Common myeloid progenitor, CD34-positive (primary cell): ENCODE measurements at places on chromosomes 1 and 21.
A peak's percentile ranks its signal among the peaks of the same experiment; 100 is the strongest.

GRCh38 chr1:232247669-232248068, 382.3 kb downstream of the SIPA1L2 start:
- no peak for DNase-seq

DNA sequence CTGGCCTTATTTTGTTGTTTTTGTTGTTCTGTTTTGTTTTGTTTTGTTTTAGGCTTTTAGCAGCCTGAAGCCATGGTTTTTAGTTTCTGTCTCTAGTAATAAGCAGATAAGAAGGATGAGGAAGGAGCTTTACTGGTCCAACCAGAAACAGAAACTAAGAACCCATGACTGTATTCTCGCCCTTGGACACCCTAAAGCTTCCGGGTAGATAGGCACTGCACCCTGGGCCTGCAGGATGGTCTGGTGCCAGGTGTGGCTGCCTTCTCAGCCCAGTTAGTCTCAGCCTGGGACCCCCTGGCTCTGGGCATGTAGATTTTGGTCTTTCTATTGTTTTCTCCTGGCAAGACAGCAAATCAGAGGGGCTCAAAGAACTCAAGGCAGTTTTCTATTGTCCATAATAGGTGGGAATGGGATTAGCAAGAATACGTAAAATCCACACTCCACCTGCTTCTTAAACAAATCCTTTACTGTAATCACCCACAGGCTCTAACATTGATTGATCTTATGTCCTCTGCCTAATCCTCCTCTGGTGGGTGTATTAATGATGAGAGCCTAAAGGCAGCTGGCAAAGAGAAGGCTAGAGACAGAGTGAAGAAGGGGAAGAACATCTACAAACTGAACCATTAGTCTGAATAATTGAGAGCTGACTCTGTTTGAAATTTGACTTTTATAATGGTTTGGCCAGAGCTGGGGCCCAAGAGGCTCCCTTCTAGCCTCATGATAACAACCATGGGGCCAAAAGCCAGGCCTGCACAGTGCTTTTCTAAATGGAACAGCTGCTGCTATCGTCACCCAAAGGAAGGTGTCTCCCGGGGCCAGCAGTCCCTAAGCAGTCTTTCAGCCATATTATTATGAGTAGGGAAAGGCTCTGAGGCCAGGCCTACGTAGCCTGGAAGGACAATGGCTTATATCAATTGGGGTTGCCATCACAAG, 106.8 kb upstream of the ATP1A1 start:
- DNase-seq = no peak

- no peak for DNase-seq
These were observed 39.0 kb upstream of the SAMSN1 start for GRCh38 chr21:14585122-14585521.

DNA sequence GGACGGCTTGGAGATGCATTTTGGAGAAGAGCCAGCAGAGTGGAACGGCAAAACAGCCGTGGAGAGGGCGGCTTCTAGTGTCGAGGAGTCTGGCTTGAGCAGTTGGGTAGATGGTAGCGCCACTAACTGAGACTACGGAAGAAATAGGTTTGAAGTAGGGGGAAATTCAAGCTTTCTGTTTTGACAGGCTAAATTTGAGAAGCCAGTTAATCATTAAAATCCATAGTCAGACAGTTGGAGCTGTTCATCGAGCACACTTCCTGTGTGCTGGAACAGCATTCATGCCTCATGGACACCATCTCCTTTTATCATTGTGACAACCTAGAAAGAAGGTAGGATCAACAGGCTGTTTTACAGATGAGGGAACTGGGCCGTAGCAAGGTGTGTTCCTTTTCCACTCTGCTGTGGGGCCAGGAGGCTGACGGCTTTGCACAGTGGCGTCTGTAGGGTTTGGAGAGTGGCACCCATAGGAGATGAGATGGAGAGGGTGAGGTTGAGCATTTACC, 3.4 kb upstream of the PKLR start:
- no peak for DNase-seq

DNA sequence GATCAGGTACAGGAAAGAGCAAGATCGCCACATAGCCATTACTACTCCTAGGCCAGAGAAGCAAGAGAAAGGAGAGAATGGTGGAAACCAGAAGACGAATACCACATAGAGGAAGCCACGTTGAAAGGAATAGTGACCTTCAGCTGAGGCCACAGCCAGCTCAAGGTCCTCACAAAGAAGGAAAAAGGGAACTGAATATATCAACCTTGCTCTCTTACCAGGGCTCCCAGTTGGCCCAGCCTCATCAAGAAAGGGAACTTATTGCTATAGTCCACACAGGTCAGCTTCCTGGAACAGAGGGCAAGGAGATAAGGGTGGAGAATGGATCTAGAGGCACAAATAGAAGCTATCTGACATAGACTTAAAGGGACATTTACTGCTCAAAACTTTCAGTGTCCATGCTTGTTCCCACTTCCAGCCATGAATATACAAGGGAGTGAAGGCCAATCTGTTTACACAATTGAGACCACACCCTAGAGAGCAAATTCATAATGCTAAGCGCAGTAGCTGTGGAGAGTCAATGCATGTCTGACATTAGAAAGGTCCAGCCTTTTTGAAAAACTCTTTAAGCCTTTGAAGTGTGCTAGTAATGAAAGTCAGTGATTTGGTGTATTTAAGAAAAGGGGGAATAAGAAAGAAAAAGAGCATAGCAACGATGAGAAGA, 120.7 kb upstream of the ZC3H11B start:
- no peak for DNase-seq

DNA sequence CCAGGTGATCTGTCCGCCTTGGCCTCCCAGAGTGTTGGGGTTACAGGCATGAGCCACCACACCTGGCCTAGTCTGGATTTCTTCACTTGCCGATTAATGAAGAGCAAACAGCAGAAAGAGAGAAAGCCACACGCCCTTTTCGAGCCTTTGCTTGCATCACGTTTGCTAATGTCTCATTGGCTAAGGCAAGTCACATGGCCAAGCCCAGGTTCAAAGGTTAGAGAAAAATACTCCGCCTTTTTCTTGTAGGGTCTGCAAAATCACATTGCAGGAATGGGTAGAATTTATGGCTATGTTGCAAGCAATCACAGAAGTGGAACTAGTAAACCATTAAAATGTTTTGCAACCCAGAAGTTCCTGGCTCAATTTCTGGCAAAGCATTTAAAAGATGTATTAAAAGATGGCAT, 26.8 kb upstream of the BACH1 start:
- no peak for DNase-seq

GRCh38 chr1:44318097-44319088, 36.7 kb downstream of the ERI3 start:
- peak; percentile 56 for DNase-seq

- DNase-seq = no peak
These were observed 1.9 kb downstream of the KRTAP10-5 start for GRCh38 chr21:44578371-44579055.

GRCh38 chr1:214270097-214270650, 10.8 kb upstream of the SMYD2 start:
- no peak for DNase-seq

DNA sequence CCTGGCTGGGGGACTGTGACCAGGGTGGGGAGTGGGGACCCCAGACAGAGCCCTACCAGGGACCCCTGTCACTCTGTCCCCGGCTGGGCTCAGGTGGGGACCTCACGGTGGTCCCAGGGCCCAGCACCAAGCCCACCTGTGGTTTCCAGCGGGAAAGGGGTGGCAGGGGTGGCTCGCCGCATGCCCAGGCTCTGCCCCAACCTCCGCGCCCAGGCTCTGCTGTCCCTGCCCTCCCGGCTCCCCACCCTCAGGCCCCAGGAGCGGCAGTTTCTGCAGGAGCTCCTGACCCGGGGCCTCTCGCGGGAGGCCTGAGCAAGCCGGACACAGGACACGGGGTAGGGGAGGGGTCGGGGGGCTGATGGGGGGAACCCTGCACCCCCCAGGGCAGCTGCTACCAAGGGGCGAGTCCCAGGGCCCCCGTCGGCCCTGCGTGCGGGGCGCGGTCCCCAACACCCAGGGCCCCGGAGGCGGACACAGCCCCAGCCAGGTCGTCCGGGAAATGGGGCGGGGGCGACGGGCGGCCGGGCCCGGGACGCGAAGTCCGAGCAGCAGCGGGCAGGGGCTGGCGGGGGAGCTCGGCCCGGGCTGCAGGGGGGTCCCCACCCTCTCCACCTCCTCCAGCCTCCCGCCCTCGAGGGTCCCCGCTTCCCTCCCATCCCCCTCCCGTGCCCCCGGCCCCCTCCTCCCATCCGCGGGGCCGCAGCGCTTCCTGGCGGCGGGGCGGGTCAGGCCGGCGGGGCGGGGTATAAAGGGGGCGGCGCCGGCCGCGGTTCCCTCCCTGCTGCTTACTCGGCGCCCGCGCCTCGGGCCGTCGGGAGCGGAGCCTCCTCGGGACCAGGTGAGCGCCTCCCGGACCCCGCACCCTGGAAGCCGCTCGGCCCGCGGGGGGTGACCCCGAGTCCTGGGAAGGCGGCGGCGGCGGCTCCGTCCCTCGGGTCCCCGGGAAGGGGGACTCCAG, at the start of gene COL6A2:
COL6A2 (plus strand) TSS at position 777 of the 958 bp plus-strand sequence.
- DNase-seq = peak; percentile 45

DNA sequence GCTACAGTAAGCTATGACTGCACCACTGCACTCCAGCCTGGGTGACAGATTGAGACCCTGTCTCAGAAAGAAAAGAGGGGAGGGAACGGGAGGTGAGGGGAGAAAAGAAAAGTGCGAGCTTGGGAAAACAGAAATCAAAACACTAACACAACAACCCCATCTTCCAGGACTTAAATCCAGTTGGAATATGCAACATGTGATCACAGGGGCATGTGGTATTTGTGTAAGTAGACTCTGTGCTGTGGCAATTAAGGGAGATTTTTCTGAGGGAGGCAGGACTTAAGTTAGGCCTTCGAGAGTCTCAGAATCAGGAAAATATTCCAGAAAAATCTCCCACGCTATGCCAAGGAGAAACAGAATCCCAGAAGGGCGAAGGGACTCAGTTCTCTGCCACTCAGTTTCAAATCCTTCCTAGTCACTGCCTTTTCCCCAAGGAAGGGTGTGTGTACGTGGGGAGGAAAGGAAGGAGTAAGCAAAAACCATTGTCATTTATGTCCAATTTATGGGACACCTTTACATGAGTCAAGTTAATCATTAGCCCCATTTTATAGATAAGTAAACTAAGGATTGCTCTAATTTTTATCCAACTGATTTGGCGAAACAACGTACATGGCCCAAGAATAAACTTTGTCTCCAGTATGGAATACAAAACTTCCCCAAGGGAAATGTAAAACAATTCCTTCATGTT, 12.3 kb downstream of the ID3 start:
- DNase-seq = no peak

DNA sequence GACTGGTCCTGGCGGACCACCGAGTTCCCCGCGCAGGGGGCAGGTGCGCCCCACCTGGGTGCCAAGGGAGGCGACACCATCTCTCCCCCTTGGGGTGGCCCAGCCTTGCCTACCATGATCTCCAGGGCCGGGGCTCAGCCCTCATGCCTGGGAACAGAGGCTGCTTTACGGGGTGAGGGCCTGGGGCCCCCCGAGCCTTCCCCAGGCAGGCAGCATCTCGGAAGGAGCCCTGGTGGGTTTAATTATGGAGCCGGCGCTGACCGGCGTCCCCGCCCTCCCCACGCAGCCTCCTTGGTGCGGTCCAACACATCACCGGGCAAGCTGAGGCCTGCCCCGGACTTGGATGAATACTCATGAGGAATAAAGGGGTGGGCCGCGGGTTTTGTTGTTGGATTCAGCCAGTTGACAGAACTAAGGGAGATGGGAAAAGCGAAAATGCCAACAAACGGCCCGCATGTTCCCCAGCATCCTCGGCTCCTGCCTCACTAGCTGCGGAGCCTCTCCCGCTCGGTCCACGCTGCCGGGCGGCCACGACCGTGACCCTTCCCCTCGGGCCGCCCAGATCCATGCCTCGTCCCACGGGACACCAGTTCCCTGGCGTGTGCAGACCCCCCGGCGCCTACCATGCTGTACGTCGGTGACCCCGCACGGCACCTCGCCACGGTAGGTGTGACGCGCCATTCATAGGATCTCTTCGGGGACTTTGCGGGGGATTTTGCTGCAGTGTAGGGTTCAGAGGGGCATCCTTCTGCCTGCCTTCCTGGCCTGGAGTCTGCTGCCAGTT, 38.2 kb downstream of the TP73 start:
- no peak for DNase-seq

DNA sequence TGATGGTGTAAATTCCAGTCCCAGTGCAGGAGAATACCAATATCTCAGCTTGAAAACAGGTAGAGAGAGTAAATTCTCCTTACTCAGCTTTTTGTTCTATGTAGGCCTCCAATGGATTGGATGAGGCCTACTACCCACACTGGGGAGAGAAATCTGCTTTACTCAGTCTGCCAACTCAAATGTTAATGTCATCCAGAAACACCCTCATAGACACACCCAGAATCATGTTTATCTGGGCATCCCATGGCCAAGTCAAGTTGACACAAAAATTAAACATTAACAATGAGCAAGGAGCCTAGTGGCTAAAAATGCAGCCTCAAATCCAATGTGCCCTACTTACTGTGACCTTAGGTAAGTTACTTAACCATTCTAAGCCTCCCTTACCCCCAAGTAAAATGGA, 6.9 kb upstream of the HLX start:
- DNase-seq = no peak

- DNase-seq = no peak
These were observed 7.3 kb upstream of the CTH start for GRCh38 chr1:70403759-70404158.

DNA sequence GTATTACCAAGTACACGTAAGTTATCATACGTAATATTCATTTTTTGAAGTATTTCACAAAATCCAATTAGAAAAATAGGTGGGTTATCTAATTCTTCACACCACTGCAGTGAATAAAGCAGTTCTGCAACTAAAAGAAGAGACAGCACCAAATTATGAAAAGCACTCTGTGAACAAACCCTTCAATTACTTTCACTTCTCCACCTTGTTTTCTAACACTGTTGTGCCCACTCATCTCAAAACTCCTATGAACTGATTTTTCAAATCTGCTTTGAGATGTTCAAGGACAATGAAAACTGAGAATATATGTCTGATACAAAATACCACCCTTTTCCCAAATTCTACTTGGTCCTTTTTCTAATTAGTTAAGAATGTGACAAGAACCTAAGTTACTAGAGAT, 39.4 kb downstream of the LTN1 start:
- no peak for DNase-seq

DNA sequence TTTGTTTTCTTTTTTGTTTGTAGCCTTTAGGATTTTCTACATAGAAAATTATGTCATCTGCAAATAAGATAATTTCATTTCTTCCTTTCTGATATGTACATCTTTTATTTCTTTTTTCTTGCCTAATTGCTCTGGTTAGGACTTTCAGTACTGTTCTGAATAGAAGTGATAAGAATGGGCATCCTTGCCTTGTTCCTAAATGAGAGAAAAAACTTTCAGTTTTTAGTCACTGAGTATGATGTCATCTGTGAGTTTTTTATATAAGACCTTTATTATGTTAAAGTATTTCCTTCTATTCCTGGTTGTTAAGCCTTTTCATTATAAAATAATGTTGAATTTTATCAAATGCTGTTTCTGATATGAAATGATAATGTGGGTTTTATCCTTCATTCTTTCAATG, 76.0 kb upstream of the SLC35F3 start:
- DNase-seq = no peak

GRCh38 chr1:246491551-246492053, 15.5 kb downstream of the SMYD3 start:
- DNase-seq = no peak
